ENCODE measurements at places on chromosomes 5 and 9.

DNA sequence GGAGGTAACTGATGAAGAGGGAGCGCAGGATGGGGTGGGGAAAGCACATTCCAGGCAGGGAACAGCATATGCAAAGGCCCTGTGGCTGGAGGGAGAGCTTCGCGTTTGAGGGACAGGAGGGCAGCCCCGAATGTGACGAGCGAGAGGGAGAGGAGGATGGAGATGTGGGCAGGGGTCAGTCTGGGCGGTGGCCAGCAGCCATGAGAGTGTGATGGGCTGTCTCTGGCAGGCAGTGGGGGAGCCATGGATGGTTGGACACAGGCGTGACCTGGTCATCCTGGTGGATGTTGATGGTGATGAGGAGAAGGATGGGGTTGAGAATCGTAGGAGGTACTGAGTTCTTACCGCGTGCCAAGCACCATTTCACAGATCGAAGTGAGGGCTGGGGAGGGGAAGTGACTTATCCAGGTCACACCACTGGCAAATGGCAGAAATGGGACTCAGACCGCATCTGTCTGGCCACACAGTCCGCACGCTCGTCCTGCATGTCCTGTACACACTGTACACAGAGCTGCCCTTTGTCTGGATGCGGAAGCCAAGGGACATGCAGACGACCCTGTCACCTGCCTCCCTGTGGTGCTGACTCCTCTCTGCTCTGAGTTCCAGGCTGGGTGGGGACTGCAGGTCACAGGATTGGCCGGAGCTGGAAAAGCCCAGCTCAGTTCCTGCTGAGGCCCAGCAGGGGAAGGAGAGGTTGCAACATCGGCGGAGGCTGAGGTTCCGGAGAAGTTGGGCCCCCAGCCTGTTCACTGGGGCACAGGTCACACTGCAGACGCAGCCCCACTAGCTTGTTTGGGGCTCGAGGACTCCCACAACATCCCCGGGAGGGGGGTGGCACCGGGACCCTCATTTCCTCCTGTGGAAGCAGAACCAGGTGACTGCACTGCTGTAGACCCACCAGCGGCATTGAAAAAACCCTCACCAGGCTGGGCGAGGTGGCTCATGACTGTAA, 165.6 kb upstream of the IER5L start:
- DNase-seq = no peak

DNA sequence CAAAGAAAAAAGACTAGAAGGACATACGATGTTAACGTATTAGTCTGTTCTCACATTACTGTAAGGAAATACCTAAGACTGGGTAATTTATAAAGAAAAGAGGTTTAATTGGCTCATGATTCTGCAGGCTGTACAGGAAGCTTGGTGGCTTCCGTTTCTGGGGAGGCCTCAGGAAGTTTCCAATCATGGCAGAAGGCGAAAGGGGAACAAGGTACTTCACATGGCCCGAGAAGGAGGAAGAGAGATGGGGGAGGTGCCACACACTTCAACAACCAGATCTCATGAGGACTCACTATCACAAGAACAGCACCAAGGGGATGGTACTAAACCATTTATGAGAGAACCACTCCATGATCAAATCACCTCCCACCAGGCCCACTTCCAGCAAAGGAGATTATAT, 110.1 kb downstream of the CARTPT start:
- no peak for DNase-seq

DNA sequence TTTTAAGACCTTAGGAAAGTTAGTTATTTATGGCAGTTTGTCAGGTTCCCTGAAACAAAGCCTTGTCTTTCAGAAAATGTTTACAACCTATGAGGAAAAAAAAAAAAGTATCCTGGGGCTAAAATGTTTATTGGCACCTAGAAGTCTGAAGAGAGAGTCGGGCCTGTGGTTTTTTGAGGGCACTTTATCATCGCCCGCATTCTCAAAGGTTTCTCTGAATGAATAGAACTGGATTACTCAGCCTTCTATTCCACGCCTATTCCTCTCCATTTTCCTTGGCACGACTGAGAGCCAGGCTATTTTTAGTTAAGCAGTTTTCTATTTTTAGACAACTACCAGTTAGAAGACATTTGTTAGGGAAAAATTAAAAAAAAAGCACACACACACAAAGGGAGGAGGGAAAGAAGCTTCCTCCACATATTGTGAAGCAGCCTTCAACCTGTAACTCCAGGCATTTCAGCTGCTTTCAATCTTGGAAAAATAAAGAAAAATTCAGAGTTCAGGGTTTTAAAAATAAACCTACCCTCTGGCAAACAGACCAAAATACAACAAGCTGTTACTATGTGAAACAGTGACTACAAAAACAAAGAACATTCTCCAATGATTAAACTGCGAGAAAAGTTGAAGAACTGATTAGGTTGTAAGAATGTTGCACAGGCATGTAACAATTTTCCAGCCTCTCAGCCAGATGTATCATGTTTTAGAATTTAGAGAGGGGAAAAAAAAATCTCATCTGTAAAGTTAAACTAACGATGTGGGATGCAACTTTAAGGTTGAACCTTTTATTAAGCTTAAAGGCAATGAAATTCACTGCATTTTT, 97.0 kb downstream of the MEF2C start:
- DNase-seq = peak; percentile 81

DNA sequence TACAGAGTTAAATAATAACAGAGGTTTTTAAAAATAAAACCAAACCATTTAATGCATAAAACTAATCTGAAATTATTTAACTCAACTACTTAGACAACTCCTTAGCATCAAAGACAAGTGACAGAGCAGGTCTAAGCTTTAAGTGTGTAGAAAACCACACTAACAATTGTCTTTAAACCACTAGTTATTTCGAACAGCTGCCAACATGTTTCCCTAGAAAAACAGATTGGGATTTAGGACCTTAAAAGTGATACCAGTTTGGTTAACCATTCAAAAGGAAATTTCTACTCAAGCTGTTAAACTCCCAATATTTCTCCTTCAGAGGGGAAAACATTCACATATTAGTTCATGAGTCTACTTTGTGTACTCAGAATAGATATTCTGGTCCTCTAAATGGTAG, 208.7 kb downstream of the BNC2 start:
- DNase-seq = no peak

DNA sequence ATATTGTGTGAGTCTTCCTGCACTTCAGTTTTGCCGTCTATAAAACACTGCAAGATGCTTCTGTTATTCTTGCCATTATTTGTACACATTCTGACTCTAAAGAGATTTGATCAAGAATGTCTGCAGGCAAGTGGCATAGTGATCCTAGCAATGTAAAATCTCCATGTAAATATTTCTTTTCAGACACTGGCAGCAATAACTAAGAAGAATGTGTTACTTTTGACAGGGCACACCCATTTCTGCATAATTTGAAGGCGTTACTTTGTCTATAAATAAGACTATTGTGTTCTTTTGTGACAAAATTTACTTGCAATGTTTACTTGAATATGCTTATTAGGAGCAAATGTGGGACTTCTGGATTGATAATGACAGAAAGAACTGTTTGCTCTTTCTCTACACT, 20.1 kb downstream of the RANBP3L start:
- DNase-seq = no peak

DNA sequence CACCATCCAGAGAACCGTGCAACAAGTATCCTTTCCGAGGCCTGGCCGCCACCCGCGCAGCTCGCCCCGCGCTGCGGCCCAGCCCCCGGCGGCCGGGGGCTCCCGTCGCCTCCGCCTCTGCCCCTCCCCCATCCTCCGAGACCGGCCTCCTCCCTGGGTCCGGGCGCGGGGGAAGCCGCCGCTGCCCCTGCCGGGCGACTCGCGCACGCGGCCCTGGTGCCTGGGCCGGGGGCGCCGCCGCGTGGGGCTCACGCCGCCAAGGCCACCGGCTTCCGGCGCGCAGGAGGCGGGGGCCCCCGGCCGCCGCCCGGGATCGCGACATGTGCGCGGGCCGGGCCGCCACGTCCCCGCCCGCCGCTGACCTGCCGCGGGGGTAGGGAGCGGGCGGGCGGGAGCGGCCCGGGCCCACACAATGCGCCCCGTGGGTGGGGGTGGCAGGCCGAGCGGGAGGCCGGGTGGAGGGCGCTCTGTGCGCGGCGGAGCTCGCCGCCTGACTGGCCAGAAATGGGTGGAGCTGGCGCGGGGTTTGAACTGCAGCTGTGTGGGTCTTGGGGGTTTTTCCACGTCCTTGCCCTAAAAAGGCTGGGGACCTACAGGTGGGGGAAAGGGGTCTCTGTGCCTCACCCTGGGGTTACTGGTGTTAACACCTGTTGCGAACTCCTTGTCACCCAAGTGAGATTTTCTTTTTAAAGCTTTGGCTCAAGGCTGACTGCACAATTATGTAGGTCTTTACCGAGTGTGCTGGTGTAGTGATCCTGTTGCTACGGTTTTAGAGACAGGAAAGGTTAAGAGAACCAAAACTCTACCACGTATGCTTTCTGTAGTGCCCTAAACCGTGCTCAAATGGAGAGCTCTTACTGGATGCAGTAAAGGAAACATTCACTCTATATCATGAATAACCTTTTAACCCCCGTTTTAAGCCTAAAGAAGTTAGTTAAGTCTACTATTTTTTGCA, 32.3 kb downstream of the TNPO1 start:
- DNase-seq = no peak

DNA sequence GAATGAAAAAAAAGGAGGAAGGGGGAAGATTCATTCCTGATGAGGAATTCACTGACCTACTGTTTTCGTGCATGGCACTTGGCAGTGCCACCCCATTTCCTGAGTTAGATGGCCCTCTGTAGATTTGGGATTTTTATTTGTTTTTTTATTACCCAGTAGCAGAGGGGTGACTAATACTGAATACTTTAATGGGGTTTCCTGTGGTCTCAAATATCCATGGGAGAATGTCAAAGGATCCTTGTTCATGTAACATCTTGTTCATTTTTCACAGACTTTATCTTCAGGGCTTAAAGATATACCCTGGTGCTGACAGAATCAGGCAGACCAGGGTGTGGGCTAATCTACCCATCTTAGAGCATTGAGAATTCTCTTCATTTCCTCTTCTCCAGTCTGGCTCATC, 93.0 kb downstream of the MAMDC2 start:
- DNase-seq = no peak

DNA sequence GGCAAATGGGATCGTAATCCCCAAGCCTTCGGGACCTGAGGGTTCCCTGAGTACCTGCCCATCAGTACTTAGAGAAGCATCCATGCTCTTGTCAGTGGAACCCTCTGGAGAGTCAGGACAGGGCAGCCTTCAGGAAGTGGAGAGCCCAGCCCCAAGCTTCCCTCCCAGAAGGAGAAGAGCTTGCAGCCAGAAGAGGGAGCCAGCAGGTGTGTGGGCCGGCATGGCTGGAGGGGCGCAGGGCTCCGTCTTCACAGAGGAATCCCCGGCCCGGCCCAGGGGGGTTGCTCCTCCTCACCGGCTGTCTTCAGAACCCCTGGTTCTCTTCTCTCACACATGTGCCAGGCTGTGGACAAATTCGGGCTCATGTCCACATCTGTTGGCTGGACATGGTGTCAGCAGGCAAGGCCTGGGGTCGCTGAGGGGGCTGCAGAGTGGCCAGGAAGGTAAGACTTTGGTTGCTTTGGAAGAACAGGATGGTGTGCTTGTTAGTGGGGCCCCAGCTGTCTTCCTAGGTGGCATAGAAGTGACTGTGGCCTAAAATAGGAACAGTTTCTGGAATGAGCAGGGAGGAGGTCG, 58.9 kb upstream of the RXRA start:
- no peak for DNase-seq

GRCh38 chr5:76403766-76404222, 709 bp downstream of the IQGAP2 start:
- no peak for DNase-seq

DNA sequence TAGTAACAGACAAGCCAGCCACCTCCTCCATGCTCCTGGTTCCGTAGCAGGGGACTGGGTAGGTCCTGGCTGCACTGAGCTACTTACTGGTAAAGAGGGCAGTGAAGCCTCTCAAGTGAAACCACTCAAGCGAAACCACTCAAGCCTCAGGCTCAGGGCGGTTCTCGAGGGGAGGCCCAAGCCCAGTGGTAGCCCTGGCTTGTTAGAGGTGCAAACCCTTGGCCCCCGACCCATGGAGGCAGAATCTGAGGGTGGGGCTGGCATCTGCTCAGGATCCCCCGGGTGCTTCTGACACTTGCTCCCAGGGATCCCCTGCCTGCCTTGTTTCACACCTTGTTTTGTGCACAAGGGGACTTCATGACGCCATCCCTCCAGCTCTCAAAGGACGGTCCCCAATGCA, 76.5 kb upstream of the OLFM1 start:
- no peak for DNase-seq

GRCh38 chr5:57862471-57862911, 379.9 kb upstream of the ACTBL2 start:
- no peak for DNase-seq

GRCh38 chr5:151751091-151751490, 7.3 kb downstream of the ATOX1 start:
- DNase-seq = no peak

DNA sequence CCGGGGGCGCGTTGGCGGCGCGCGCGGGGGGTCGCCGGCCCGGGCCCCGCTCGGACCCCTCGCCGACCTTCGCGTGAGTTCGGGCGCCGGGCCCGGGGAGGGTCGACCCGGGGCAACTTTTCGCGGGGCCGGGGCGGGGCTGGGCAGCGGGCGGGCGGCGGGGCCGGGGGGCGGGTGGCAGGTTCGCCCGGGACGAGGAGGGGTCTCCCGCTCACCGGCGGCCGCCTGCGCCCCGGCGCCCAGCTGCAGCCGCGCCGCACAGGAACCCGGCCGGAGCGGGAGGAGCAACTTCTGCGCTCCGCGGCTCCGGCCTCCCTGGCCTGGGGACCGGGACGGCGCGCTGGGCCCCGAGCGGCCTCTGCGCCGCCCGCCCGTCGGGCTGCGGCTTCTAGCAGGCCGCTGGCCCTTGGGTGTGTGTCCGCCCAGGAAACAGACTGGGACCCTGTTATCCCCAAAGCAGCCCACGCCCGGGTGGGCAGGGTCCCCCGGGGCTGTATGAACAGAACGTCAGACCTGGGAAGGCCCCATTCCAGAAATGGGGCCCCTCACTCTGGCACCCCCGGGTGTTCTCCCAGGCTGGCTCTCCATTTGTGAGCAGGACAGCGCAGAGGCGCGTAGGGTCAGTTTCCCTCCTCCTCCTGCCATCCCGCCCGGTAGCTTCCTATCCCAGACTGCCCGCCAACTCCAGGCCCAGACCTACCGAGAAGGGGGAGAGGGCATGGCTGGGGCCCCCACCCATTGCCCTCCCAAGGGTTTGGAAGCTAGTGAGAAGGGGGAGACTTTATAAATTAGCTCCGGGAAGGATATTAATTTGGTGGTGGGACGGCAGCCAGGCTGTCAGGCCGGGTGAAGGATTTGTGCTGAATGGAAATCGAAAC, 708 bp downstream of the RXRA start:
- no peak for DNase-seq

GRCh38 chr9:116361547-116361946, 208.0 kb downstream of the PAPPA start:
- no peak for DNase-seq
